ENCODE measurements at places on chromosomes 16 and 17. TPM values are rescaled to one million over a fixed set of nuclear protein-coding genes. Genes with fewer than 3 reads are reported as not detected.

Gene MAPK8IP3
- total RNA-seq: 20.2 TPM

Gene SDR42E1
- 1.3 TPM for total RNA-seq

Gene CSH1
- not detected for total RNA-seq

Gene CTRB1
- not detected for total RNA-seq

Gene ZNF469
- 14.1 TPM for total RNA-seq

Gene SLX4
- total RNA-seq: 5.6 TPM

Gene HOXB2
- 0.63 TPM for total RNA-seq

Gene PRAC1
- not detected for total RNA-seq

Gene MYL4
- total RNA-seq: not detected
